ENCODE measurements at places on chromosomes 16 and 17. TPM values are rescaled to one million over a fixed set of nuclear protein-coding genes. Genes with fewer than 3 reads are reported as not detected.

DNA sequence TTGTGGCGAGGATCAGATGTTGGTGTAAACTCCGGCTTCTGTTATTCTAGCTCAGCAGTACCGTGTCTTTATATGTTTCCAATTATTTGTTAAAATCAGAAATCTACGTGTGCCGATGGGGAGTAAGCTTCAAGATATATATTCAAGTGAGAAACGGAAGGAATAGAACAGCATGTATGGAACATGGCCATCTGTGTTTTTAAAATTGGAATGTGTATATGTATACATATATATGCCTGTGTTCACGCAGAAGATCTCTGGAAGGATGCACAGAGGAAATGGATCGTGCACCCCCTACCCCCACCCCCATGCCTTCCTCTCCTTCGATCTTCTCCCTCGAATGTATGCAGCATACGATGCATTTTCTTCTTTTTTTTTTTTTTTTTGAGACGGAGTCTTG is 7.7 kb upstream of the SNN start:
- no peak for DNase-seq

The XAF1 gene
- 57.5 TPM for total RNA-seq

GRCh38 chr17:47316311-47316710 is 7.4 kb upstream of the EFCAB13 start:
- DNase-seq = peak; percentile 62

The TMEM204 gene
- 10.3 TPM for total RNA-seq

The MRPL28 gene
- total RNA-seq = 53.7 TPM

- no peak for DNase-seq
Measured at GRCh38 chr17:43769426-43769825, 9.4 kb downstream of the DUSP3 start.

DNA sequence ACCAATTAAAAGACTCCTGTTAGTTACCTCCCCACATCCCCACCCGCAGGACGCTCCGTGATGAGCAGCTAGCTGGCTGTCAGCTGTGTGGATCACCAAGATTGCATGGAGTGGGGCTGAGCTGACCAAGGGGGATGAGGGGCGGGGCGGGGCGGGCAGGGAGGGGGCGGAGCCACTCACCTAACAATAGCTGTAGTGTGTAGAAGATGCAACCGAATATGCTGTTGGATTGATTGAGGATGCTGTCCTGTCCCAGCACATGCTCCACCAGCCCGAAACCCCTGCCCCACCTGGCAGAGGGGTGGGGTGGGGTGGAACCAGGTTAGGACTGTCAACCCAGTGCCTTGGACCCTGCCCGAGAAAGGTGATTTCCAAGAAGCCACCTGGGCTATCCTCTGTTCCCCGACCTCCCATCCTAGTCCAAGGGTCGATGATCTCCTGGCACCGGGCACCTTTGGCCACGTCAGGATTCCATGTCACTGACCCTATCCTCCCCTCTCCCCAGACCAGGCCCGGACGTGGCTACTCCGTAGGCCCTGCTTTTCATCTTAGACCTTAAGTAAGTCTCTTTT is 1.4 kb downstream of the VKORC1 start:
- peak; percentile 41 for DNase-seq

DNA sequence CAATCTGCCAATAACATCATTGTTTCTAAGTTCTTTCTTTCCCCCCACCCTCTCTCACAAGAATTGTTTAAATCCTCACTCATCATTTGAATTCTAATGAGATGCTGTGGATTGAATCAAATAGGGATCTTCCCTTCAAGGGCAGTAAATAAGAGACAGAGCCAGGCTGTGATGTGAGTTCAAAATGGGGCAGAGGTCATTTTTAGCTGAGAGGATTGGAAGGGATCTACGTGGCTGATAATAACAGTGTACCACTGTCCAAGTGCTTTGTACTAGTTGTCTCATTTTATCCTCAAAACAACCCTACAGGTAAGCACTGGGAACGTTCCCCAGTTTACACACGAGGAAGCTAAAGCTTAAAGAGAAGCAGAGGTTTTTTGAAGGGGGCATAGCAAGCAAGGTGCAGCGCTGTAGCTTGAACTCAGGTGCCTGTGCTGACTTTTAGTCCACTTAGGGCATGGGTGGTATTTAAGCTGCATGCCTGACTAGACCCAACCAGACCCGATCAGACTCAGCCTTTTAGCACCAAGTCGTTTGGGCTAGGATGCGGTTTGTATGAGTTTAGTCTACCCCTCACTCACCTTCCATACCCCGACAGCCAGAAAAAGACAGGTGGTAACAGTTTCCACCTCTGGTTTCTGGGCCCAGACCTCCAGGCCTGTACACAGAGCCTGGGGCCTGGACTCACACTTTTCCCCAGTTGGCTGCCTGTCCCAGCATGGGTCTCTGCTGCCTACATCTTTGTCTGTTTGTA is 39.2 kb upstream of the CCR7 start:
- no peak for DNase-seq

DNA sequence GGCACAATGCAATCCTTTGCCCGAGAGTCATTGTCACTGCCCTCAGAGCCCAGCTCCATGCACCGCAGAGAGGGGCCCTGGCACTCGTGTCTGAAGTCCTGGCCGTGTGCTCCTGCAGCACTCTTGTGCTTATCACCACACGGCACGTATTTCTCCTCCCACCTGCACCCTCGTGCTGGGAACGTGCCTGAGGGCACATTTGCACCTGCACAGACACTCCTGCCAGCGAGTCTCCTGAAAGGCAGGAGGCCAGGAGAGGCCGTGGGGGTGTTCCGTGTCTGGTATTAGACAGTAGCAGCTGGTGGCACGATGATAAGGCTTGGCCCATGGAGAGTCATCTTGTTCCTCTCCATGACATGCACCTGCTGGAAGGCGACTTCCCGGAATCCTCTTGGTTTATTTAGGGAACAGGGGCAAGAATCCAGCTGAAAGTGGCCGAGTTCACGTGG is 3.4 kb upstream of the ACSF3 start:
- DNase-seq = no peak

Measured in fibroblast of lung (primary cell).